ENCODE measurements at places on chromosomes 7 and 10.

GRCh38 chr7:76372984-76373833 is 14.4 kb upstream of the YWHAG start:
- DNase-seq = peak; percentile 90

DNA sequence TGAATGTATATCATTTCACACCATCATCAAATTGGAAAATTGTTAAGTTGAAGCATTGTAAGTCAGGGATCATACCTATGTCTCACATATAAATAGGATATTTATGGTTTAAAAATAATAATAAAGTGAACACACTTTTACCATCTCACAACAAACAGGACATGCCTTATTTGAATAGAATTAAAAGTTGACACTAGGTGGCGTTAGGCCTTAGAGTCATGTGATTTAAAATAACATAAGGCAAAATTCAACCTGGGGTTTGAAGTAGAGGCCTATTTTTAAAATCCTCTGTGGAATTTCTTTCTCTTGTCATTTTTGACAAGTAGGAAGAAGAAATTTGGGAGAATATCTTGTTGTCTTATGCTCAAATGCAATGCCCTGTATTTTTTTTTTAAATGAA is 184.7 kb upstream of the PCDH15 start:
- DNase-seq = peak; percentile 49

GRCh38 chr10:96470116-96470743 is 43.5 kb downstream of the TLL2 start:
- DNase-seq = peak; percentile 53

- DNase-seq = no peak
Observed at GRCh38 chr10:14399641-14400040, 68.9 kb upstream of the FRMD4A start.

DNA sequence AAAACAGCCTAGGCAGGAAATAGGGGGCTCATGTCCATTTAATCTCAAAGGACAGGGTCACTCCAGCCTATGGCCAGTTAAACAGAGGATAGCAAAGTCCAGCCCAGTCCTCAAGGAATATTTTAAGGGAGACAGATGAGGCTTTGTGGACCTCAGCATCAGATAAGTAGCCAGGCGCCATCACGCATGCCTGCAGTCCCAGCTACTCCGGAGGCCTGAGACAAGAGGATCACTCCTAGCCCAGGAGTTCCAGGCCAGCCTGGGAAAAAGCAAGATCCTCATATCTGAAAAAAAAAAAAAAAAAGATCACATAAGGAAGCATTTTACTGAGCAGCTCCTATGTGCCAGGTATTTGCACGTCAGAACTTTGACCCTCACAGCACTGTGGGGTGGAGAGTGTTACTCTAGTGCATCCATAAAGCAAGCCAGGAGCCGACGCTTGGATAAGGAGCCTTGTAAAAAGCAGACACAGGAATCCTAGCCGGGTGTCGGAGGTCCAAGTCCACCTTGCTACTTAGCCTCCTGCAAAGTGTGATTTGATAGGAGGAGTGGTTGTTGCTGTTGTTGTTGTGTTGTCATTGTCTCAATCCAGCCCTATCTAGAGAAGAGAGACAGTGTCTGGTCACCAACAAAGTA is 61.8 kb upstream of the DOCK1 start:
- no peak for DNase-seq

DNA sequence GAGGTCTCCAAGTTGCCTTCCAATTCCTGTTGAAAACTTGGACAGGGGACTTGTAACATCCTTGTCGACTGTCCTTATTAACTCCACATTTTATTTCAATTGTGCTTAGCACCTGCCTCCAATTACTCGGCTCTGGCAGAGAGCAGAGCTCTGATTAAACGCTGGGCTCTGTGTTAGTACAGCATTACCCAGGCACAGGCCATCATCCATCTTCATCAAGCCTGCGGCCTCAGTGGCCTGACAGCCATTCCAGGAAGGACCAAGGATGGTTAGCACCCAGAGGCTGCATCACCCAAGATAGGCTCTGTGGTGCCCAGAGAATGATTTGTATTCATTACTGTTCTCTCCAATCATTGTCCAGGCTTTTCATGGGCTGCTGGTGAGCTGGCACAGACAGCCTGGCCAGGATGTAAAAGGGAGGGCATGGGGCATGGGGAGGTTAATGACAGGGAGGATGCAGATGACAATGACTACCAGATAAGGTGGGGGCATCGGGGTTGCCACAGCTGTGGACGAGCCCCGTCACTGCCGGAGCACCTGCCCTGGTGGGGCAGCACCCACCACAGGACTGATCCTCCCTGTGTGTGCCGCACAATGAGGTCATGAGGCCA is 123.3 kb downstream of the PTPN20 start:
- DNase-seq = no peak

DNA sequence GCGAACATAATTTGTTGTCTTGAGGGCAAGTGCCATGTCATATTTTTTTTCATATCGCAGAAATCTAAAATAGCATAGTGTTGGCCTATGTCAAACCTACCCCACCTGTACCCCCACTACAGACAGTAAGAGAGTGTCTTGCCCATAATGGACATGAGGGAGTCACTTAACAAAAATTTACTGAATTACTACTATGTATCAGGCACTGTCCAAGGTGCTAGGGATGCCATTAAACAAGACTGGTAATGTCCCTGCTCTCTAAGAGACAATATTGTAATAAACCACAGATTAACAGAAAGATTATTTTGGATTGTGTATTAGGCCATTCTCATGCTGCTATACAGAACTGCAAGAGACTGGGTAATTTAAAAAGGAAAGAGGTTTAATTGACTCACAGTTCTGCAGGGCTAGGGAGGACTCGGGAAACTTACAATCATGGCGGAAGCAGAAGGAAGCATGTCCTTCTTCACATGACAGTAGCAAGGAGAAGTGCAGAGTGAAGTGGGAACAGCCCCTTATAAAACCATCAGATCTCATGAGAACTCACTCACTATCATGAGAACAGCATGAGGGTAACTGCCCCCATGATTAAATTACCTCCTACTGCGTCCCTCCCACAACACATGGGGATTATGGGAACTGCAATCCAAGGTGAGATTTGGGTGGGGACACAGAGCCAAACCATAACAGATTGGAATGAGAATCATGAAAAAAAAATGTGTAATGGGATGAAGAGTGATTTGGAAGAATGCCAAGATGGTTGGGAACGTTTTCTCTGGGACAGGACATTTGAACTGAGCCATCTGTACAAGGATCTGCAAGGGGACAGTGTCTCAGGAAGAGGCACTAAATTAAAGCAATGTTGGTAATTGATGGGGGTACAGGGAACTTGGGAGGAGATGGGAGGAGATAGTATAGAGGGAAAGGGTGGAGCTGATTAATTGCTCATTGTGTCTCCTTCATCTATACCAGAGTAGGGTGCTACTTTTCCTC is 108.5 kb downstream of the FAM107B start:
- peak; percentile 34 for DNase-seq

DNA sequence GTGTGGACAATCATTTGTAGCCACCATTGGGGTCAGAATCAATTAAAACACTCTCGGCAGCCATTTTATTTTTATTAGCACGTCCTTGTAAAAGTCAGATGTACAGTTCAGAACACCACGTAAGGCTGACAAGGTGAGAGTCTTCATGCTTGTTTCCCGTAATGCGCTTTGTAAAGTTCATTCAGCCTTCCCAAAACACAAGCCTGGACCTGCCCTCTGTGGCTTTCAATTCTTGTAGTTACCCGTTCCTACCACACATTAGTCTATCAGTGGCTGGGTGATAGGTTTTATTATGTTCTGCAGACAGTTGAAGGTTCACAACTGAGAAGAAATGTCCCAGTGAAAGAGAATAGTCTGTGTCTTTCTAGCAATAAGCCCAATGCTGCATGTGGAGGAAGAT is 35.4 kb downstream of the GAD2 start:
- DNase-seq = no peak

GRCh38 chr10:100661520-100661919 is 83.9 kb upstream of the PAX2 start:
- no peak for DNase-seq

DNA sequence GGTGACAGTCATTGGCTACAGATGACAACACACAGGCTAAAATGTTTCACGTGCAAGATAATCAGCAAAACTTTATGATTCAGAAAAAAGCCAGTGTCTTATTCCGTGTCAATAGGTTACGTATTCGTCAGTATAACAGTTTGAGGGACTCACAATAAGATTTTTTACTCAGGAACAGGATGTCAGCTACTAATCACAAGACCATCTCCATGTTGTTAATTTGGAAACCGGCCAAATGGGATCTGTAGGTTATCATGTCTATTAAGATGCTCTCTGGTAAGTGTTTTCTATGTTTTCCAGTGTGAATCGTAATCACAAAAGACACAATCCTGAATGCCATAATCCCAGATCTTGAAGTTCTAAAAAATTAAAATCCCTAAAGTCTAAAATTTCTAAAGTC is 197.3 kb downstream of the ETV1 start:
- DNase-seq = no peak

DNA sequence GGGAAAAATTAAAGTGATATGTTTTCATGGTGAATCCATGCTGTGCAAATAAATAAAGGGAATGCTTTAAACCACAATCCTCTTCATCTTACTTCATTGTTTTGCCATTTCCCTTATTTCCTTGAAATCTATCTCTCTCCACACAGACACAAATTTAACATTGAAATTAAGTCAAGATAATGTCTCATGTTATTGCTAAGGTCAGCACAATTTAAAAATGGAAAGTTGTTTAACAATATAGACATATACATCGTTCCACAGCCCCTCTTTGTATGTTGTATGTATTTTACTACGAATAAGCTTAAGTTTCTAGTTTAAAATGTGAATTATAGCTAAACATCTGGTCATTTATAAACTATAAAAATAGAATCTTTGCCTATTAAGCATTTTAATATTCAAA is 256.9 kb downstream of the PLXDC2 start:
- DNase-seq = no peak

DNA sequence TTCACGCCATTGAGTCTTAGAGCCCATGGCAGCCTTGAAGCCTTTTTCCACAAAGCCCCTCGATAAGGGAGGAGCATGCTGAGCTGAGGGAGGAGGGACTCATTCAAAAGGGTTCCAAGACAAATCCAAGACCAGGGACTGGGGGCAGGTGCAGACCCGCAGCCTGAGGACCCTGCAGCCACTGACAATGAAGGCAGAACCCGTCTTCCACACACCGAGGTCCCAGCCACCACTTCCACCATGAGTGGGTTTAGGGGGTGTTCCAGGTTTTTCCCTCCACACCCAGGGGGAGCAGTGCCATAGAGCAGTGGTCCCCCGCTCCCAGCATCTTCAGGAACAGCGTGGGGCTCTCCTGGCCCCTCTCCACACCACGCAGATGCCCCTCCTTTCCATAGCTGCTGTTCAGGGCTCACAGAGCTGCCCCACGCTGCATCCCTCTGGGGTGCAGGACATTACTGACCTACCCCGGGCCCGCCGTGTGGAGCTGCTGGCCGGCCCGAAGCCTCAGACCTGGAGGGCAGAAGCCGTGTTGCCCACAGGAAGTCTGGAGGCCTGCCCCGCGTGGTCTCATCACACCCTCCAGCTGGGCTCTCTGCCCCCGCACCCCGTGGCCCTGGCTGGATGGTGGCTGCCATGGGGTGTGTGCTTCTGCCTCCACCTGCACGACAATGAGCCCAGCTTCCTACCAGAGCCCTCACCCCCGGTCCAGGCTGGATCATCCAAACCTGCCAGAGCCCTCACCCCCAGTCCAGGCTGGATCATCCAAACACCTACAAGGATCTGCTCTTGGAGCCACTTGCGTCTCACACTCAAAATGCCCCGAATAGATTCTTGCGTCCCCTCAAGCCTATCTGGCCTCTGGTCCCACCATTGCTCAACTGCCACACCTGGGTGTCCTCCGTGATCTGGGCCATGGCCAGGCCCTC is 220.0 kb upstream of the TCERG1L start:
- DNase-seq = no peak

GRCh38 chr7:43905956-43906330 is 453 bp downstream of the URGCP start:
- peak; percentile 59 for DNase-seq

GRCh38 chr10:120477021-120477742 is 20.2 kb downstream of the PLPP4 start:
- peak; percentile 86 for DNase-seq

GRCh38 chr10:48361176-48361575 is 54.7 kb downstream of the MAPK8 start:
- no peak for DNase-seq

DNA sequence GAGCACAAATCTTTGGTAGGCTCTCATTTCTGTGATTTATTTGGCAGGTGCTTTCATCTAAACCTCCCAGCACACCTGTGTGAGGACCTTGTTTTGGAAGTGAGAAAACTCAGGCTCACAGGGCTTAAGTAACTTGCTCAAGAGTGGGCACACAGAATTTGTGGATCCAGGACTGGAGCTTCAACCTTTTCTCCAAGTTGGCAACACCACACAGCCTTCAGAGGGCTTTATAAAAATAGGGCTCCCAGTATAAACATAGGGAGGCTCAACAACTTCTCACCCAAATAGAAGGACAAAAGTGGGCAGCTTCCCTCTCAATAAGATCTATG is 182.2 kb upstream of the NEBL start:
- no peak for DNase-seq

GRCh38 chr10:11007476-11008020 is 10.1 kb upstream of the CELF2 start:
- DNase-seq = no peak

DNA sequence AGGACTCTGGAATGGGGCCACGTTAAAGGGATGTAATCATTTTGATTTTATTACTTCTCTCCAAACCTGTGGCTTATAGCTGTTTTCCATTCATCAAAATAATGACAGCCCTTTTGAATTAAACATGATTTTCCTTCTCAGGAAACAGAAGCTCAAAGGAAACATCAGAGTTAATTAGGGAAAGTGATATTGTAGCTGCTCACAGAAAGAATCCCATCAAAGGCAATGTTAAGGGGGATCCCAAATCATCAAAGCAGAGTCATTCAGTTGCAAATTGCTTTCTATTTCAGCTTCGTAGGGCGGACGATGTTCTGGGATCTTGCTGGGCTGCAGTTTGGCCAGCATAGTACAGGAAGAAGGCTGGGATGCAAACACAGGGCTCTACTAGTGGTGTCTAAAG is 563.2 kb downstream of the CCSER2 start:
- DNase-seq = no peak

DNA sequence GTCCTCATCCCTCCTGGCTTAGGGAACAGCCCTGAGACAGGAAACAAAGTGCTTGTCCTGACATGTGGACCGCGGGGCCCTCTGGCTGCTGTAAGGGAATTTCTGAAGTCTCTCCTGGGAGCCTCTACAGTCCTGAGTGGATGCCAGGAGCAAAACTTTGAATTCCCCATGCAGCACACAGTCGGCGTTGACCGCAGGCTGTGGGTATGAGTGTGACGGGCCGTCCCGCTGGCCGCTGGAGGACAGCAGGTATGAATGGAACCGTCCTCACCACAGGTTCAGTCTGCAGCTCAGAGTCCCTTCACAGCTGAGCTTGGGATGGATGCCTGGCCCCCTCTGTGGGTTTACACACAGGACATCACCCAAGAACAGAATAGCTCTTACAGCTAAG is 94.9 kb downstream of the GPR26 start:
- DNase-seq = no peak

- DNase-seq = no peak
Observed at GRCh38 chr7:132255898-132256297, 320.4 kb downstream of the PLXNA4 start.

- DNase-seq = peak; percentile 84
Observed at GRCh38 chr7:100691676-100692577, 2.1 kb downstream of the GIGYF1 start.
